COR-L47 (cell line): ENCODE measurements at places on chromosomes 6 and 20.

DNA sequence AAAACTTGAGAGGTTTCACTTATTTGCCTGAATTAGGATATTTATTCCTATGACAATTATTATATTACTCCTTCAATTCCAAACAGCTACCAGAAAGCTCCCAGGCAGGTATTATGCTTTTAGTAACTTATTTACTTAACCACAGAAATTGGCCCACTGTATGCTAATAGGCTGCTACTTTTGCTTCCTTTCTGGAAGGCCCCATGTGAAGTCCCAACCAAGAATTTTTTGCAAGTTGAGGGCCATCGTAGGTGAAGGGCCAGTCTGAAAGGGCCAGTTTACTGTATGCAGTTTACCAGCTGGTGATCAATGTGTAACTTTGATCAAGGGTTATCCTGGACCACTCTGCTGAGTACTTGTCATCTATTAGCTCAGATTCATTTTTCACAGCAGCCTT lies 45.0 kb downstream of the EDN1 start:
- DNase-seq = no peak

GRCh38 chr6:16352258-16352635 lies 113.9 kb downstream of the GMPR start:
- no peak for DNase-seq

- no peak for DNase-seq
Observed at GRCh38 chr20:23305098-23305497, 45.5 kb upstream of the NXT1 start.

- no peak for DNase-seq
Observed at GRCh38 chr6:4560221-4561077, 215.8 kb upstream of the CDYL start.

- DNase-seq = no peak
Observed at GRCh38 chr20:2228926-2229325, 66.9 kb upstream of the TGM3 start.

DNA sequence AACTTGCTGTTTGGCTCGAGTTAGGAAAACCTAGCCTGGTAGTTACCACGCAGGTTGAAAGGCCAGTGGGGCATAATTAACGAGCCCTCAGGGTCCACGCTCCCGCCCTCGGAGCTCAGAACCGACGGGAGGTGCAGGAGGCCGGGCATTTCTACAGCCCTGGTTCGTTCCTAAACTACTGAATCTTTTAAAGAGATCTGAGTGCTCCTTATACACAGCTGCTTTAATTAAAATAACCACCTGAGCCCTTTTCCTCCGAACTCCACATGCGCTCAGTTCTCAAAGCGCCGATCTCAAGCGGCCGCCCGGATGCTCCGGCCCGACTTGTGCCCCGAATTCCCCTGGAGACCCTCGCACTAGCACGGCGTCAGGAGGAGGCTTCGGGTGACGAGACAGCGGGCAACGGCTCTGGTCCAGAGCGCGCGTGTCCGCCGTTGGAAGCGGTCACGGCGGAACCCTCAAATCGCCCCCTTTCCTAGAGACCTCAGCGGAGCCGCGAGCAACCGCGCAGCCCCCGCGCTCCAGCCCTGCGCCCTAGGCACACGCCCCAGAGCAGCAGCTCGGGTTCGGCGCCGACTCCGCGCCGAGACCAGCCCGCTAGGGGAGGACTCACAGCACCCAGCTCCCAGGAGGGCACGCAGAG lies 397 bp downstream of the WDR27 start:
- no peak for DNase-seq

- no peak for DNase-seq
Observed at GRCh38 chr6:119602215-119603178, 252.9 kb upstream of the MAN1A1 start.

DNA sequence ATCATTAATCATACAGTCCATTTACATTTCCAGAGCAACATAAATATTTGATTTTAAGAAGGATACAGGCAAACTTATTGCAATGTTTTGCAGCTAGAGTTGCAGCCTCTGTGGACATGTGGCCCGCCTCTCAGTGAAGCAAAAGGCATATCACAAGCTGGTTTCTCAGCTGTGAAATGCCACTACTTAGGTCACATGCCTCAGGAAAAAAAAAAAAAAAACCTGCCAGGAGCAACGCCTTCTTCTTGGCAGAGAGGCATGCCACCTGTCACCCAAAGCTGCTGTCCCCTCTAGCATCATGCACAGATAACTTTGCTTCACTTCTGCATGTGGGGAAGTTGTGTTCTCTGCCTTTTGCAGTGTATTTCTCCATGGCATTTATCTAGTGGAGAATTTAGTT lies 18.5 kb downstream of the GRM1 start:
- DNase-seq = no peak

- DNase-seq = no peak
Observed at GRCh38 chr6:169933839-169934698, 182.6 kb downstream of the ERMARD start.

DNA sequence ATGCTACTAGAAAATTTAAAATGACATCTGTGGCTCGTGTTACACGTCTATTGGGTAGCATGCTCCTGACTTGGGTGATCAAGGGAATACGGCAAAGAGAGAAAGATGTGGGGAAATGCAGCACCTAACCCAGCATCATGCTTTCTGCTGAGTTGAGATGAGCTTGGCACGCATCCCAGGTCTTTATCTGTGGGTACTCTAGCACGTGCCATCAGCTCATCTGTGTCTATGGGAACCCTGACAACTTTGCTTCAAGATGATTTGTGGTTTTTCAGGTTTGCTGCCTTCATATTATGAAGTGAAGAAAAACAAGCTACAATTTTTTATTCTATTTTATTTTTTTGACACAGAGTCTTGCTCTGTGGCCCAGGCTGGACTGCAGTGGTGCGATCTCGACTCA lies 21.0 kb downstream of the RNASET2 start:
- DNase-seq = no peak

- no peak for DNase-seq
Observed at GRCh38 chr6:52914516-52914915, 5.0 kb upstream of the GSTA3 start.

DNA sequence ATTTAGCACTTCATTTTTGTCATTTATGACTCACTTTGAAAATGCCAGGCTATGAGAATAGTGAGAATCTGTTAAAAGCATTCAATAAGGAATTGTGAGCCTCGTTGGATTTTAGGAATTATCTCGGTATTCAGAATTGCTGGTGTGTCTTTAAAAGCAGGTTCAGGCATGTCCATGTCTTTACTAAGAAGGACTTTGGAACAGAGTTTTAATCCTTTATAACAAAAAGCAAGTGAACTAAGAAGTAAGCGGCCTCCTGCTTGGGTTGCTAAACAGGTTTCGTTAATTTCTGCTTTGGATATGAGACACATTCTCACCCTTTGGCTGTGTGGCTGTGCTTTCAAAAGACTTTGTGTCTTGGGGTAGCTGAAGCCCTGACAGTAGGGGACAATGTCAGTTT lies 74.9 kb downstream of the IGF2R start:
- no peak for DNase-seq

- no peak for DNase-seq
Observed at GRCh38 chr6:116088946-116089345, 11.7 kb upstream of the NT5DC1 start.

- no peak for DNase-seq
Observed at GRCh38 chr20:18511571-18511970, 3.8 kb downstream of the SEC23B start.

- DNase-seq = no peak
Observed at GRCh38 chr6:121463087-121463486, 27.6 kb downstream of the GJA1 start.

DNA sequence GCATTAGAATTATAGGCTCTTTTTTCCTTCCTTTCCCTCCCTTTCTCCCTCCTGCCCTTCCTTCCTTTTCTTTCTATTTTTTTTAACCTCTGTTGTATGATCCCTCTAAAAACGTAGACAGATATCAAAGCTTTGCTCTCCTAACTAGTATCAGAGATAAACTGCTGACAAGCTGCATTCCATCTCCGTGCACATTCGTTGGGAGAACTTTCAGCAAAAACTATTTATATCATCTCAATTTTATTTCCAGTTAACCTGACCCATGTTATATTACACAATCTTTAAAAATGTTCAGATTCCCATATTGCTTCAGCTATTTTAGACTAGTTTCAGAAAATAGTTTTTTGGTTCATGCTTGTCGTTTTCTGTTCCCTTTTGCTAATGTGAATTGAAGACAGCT lies 47.3 kb downstream of the RNF217 start:
- no peak for DNase-seq

- DNase-seq = no peak
Observed at GRCh38 chr6:50591135-50591534, 122.2 kb upstream of the TFAP2D start.

DNA sequence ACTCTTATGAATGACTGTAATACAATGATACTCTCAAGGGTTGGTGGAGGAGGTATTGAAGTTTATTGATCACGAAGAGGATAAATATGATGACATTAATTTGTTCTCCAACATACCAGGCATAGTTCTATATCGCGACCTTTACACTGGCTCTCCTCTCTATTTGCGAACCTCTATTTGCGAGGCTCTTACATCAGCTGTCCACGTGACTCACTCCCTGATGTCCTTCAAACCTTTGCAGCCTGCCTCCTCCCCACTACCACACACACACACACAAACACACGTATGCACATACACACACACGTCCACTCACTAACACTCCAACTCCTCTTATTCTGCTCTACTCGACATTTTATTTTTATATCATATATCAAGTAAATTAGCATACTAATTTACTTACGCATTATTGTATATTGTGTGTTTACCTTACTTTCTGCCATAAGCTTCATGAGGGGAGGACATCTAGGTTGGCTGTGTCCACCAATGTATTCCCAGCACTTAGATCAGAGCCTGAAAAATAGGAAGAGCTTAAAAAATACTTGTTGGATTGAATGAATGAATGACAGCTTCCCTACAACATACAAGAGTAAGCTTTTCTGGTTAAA lies 53.3 kb upstream of the TNFRSF21 start:
- no peak for DNase-seq

DNA sequence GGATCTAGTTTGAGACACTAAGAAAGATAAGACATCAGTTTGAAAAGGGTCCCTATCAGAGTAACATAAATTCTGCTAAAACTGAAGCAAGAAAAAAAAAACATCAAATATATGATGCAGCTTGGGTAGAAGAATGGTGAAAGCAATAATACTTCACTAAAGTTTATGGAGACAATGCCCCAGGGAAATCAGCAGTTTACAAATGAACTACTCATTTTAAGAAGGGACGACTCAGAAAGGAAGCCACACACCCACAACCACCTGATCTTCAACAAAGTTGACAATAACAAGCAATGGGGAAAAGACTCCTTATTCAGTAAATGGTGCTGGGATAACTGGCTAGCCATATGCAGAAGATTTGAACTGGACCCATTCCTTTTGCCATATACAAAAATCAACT lies 143.5 kb downstream of the TPBG start:
- no peak for DNase-seq

DNA sequence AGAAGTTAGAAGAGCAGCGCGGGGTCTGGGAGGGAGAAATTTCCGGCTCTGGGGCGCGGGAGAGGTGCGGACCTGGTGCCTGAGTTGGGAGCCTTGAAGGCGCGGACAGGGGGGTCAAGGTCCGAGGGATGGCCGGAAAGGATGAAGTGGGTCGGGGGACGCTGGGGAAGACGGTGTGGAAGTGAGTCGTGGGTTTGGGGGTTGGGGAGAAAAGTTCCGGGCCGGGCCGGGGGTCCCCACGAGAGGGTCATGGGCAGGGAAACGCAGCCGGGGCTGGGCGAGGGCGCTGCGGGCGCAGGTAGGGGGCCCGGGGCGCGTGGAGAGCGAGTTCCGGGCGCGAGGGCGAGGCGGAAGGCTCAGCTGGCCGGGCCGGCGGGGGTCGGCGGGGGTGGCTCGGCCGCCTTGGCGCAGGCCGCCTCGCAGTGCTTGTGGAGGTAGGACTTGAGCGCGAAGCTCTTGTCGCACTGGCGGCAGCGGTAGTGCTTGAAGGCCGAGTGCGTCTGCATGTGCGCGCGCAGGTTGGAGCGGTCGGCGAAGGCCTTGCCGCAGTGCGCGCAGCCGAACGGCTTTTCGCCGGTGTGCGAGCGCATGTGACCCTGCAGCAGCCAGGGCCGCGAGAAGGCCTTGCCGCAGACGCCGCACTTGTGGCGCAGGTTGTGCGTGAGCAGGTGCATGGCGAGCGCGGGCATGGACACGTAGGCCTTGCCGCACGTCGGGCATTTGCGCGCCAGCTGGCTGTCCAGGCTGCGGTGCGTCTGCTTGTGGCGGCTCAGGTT lies 10.5 kb upstream of the SRXN1 start:
- no peak for DNase-seq

DNA sequence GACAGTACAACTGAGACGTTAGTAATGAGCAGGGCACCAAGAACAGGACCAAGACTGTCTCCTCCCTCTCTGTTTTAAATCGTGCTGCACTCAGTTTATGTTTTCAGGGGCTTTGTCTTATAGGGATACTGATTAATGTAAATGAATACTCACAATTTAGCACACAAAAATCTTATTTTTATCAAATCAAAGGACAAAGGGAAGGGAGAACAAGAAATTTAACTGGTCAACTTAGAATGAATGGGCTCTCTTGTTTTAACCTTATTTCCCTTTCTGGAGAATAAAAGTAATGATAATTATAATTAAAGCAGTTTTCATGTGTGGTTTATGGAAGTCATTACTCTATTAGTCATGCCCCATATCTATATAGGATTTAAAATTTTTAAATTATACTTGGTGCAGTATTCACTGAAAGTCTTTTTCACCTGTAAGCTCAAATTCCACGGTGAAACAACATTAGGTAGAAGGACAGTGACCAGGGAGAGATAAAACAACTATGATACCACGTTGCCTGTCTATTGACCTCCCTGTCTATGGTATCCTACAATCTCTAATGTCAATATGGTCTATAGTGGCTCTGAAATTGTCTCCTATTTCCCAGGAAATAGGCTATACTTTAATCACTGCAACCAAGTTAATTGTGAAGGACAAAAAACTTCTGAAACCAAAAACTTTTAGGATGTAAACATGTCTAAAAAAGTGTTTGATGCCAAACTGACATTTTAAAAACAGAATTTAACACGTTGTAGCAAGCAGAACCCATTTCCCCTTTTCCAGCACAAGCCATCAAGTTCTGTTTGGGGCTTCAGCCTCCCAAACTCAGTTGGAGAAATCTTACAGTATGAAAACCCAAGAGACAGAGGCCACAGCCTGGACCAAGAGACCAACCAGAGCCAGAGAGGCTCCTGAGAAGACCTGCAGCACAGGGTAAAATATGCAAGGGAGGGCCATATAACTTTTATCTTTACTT lies 15.0 kb downstream of the ELOVL5 start:
- DNase-seq = no peak

DNA sequence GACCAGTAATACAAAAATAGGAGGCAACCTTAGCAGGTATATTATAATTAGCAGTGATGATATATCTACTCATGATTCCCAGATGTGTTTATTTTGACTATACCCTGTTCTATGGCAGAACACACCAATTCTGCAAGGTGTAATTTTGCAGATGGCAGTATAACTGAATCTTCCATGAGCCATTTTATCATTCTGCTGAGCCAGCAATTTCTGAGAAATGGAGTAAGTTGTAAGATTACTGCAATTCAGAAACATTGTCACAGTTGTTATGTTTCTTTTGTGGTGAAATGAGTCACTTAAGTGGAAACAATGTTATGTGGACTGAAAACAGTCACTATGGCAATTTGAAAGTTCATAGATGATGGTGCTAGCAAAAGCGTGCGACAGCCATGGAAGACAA lies 63.7 kb upstream of the RIMS1 start:
- no peak for DNase-seq
